ENCODE measurements at places on chromosomes 1 and 21. TPM values are rescaled to one million over a fixed set of nuclear protein-coding genes. Genes with fewer than 3 reads are reported as not detected.

The BRINP3 gene
- polyA plus RNA-seq = 0.06 TPM

The USF1 gene
- 55.9 TPM for polyA plus RNA-seq

The KIRREL1 gene
- polyA plus RNA-seq = 2.8 TPM

The TCHH gene
- not detected for polyA plus RNA-seq

The PEAR1 gene
- 1.5 TPM for polyA plus RNA-seq

Data from stomach (tissue), 19 donors.